ENCODE measurements at places on chromosomes 7 and 10.
A peak's percentile ranks its signal among the peaks of the same experiment; 100 is the strongest.

DNA sequence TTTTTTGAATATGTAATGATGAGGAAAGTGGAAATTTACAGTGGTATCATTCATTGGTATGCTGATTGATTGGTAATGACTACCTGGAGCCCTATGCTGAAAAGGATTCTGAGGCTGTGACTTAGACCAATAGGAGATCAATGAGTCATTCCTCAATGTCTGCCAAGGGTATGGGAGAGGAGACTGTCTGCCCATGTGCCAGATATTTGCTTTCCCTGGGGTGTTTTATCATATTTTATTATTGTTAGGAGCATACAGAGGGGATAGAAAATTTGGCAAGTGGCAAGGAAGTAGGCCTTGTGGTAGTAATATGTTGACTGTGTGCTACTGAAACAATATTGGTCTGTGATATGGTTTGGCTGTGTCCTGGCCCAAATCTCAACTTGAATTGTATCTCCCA is 54.8 kb downstream of the ASAH2B start:
- DNase-seq = no peak

DNA sequence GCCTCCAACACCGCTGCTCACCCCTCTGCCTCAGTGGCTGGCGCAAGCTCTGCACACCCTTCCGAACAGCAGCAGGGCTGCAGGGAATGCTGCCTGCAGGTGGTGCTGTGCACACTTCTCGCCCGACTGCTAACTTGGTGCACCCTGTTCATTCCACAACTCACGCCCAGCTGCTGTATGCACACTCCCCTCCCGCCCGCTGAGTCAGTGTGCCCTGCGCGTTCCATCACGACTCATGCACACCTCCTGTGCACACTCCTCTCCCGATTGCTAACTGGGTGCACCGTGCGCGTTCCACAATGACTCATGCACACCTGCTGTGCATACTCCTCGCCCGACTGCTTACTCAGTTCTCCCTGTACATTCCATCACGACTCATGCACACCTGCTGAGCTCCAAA is 21.5 kb downstream of the ADARB2 start:
- peak; percentile 27 for DNase-seq

GRCh38 chr7:142771353-142771723 is 568 bp downstream of the PRSS2 start:
- DNase-seq = no peak

DNA sequence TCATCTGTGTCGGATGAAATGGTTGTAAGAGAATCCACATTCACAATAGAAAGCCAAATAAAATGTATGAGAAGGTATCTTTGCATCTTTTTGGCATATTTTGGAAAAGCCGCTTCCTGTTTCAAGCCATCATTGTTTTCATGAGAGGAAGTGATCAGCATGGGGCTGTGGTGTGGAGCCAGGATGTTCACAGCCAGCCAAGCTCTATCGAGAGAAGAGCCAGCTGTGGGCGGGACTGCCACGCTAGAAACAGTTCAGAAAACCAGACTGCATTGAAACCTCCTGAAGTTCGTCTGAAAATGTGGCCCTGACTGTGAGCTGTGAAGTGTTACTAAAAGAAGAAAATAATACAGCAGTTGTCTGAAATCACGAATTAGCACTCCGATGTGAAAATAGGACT is 21.2 kb upstream of the NPS start:
- DNase-seq = peak; percentile 16

DNA sequence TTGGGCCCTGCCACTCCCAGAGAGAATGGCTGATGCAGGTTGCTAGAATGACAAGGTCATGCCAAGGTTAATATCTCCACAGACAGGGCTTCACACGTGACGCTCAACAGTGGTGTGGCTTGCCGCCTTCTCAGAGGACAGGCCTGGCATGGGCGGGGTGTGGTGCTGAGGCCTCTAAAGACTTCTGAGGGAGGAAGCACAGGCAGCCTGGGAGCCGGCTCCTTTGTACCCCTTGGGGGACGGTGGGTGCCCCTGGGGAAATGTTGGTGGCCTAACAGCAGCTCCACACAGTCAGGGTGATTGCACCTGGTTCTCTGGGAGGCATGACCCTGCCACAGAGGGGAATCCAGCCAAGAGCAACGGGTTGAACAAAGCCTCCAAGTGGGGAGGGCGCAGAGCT is 115.1 kb downstream of the PKD1L1 start:
- no peak for DNase-seq

DNA sequence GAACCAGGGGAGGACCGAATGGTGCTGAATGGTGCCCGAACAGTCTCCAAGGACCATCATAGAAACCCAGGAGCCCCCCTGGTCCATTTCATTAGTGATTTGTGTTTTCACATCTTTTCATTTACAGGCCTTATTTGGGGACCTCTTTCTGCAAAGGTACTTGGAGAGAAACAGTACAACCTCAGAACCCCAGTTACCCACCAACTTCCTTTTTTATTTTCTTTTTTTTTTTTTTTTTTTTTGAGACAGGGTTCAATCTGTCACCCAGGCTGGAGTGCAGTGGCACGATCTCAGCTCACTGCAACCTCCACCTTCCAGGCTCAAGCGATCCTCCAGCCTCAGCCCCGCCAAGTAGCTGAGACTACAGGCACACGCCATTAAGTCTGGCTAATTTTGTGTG is 13.0 kb upstream of the ELN start:
- no peak for DNase-seq

GRCh38 chr7:45574669-45575500 is 717 bp downstream of the ADCY1 start:
- no peak for DNase-seq

- DNase-seq = no peak
Measured at GRCh38 chr7:116277070-116277469, 66.7 kb downstream of the TES start.

DNA sequence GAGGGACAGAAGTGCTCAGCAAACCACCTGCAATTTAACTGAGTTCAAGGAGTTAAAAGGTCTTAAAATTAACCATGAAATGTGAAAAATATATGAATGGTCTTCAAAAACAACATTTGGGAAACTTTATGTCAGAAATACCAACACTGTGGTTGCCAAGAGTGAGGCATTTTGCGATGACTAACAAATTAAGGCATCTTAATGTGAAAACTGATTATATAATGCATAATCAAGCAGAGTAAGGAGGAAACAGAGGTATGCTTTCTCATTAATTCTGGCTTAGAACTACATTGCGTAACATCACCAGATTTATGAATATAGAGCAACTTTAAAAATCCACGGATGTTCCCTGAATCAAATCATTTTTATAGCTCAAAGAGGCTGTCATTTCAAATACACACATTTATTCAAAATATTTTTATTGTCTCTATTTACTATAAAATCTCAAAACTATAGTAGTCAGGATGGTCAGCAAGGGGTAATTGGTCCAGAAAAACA is 335.5 kb downstream of the LRRTM3 start:
- no peak for DNase-seq

GRCh38 chr10:778626-779330 is 89.3 kb upstream of the DIP2C start:
- no peak for DNase-seq

- DNase-seq = no peak
Measured at GRCh38 chr7:50562136-50562535, 3.1 kb downstream of the DDC start.

GRCh38 chr7:35599645-35600044 is 95.3 kb downstream of the HERPUD2 start:
- DNase-seq = no peak

DNA sequence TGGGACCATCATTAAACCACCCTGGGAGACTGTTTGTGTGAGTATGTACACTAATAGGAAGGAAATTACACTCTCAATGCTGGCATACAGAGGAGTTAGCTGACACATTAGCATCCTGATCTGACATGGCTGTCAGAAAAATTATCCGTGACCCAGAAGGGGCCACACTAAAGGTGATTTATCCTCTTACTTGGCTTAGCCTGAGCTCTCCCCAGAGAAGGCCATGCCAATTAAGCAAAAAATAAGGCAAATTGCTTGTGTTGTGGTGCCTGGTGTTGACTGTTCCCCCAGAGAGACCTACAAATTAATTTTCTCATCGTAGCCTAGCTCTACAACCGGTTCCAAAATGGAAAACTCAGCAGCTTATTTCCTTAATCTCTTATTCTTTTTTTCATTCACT is 992.3 kb downstream of the KCNMA1 start:
- DNase-seq = no peak

GRCh38 chr7:48140001-48140681 is 31.1 kb upstream of the ABCA13 start:
- no peak for DNase-seq

DNA sequence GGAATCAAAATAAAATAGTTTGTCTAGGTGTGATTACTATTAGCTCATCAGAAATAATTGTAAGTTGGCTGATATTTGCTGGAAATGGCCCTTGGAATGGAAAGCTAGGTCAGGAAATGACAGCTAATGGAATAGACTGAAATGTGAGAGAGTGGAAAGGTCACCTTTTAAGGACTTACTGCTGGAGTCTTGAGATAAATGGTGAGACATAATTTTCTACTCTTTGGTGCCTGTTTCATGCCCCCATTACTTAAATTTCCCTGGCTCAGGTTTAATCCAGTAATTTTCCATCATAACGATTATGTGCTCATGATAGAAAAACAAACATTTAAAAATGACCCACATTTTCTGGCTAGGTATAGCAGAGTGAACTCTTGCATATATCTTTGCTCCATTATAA is 123.6 kb downstream of the ADAM22 start:
- DNase-seq = no peak

GRCh38 chr7:44152971-44153947 is 12.1 kb upstream of the MYL7 start:
- no peak for DNase-seq

GRCh38 chr10:29861811-29862505 is 197.4 kb downstream of the JCAD start:
- no peak for DNase-seq

DNA sequence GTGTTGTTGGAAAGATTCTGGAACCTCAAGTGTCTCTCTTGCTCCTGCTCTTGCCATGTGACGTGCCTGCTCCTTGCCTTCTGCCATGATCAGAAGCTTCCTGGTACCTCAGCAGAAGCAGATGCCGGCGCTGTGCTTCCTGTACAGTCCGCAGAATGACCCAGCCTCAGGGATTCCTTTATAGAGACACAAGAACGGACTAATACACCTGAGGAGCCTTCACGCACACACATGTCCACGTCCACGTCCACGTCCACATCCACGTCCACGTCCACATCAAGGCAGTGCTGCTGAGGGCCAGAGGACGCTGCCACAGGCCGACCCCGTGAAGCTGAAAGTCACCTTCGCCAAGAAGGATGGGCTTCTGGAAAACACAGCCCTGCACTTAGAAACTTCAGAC is 190.1 kb downstream of the MAD1L1 start:
- no peak for DNase-seq

GRCh38 chr7:137804836-137805235 is 41.9 kb downstream of the DGKI start:
- DNase-seq = no peak

DNA sequence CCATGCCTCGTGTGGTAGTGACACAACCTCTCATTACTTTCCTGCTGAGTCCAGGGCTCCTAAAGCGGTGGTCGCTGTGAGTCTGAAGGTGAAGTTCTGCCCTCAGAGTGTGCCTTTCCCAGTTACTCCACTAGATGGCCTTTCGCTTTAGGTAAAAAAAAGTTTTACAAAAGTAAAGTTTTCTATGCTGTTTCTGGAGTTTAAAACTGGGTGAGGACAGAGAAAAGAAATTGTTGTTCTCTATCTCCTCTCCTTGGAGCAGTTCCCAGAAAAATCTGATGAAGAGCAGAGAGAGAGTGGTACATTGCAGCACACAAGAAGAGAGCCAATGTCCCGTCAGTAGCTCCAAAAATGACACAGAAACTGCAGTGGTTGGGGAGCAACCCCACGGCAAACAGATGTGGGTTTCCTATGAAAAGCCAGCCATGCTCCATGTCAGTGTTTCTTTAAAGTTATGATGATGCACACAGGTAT is 257.1 kb downstream of the GLI3 start:
- no peak for DNase-seq

DNA sequence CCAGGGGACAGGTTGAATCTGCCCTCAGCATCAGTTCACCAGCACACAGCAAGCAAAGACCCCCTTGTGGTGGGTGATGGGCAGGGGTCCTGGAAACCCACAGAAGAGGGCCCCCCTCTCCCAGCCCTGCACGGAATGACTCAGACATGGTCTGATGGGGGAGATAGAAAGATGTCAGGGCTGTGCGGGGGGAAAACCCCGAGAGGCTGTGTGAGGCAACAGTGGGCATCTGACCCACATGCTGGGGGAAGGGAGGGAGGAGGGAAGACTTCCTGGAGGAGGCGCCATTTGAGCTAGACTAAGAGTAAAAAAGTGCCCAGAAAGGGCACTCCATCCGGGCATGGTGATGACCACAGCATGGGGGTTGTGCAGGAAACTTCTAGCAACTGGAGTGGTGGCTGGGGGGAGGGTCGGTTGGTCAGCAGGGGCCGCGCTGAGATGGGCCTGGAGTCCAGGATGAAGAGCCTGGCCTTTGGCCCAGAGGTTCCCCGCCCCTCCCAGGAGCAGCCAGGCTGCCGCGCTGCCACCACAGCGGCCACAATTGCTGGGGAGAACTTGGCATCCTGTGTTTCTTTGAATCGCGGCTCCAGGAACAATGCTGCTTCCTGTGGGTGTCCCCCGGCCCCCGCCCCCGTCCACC is 2.5 kb downstream of the LFNG start:
- DNase-seq = peak; percentile 31

- DNase-seq = no peak
Measured at GRCh38 chr7:73850781-73851207, 8.5 kb upstream of the METTL27 start.

DNA sequence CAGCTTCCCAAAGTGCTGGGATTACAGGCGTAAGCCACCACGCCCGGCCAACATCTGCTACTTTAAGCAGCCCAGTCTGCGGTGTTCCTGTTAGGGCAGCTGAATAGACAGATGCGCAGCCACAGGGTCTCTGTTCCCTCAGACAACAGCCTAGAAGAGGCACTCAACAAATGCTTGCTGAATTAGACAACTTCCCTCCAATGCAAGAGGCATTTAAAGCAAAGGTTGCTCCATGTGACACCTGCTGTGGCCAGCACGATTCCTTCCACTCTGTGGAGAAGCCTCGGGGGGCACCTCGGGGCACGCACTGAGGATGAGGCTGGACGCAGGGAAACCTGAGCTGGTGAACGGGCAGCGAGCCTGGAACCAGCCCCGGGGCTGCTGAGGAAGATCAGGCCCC is 237.8 kb downstream of the MAD1L1 start:
- no peak for DNase-seq

- DNase-seq = peak; percentile 45
Measured at GRCh38 chr10:69994262-69994661, 58.4 kb upstream of the MACROH2A2 start.

DNA sequence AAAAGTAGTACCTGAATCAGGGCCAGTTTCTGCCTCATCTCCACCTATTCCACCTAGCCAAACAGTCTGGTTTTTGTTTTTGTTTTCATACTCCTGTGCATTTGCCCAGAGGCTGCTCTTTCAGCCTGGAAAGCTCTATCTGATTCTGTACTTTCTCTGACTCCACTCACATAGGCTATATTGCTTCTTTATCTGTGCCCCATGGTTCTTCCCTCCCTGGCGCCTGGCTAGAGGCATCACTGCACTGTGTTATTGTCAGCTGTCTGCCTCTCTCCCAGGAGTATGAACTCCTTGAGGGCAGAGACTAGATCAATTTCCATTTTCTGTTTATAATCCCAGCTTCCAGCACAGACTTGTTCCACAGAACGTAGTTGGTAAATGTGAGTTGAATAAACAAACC is 5.1 kb upstream of the LMOD2 start:
- DNase-seq = no peak

GRCh38 chr7:85154282-85154937 is 32.4 kb downstream of the SEMA3D start:
- DNase-seq = no peak

GRCh38 chr7:116851671-116852070 is 10.7 kb upstream of the CAPZA2 start:
- DNase-seq = no peak
